Fibroblast of pulmonary artery (primary cell): ENCODE measurements at places on chromosomes 3 and 15.
A peak's percentile ranks its signal among the peaks of the same experiment; 100 is the strongest.

GRCh38 chr15:77909182-77909940 is 168.2 kb downstream of the TBC1D2B start:
- DNase-seq = no peak

GRCh38 chr3:71636482-71636881 is 53.0 kb upstream of the FOXP1 start:
- DNase-seq = no peak

DNA sequence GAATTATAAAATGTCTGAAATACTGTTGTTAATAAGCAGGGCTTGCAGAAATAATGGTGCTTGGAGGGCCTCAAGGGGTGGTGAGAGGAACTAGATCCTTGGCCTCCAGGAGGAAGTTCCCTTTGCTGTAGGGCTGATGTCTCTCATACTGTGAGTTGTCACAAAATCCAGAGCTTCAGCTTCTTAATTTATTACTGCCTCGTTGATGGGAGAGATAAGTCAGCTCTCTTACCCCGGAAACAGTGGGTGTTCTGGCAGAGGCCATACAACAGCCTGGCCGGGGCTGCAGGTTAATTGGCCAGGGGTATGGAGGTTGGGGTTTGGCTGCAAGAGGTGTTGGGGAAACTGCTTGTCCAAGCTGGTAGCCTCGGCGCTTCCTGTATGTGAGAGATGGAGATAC is 15.5 kb downstream of the MAPKAPK3 start:
- DNase-seq = no peak

DNA sequence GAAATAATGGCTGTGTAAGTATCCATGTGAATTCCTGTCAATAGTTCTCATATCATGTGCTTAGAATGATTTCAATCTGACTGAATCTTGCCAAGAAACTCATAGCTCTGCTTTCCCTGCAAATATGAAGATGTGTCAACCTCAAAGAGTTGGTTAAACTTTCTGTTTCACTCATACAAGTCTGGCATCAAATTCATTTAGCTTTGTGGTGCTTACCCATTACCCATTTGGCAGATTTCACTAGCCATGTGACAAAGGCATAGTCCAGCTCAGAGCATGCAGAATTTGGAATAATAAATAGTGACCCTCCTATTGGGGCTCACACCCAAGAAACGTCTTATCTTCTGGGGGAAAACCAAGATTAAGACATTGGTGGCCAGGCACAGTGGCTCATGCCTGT is 256.6 kb upstream of the TPRG1 start:
- DNase-seq = peak; percentile 56
